ENCODE measurements at places on chromosomes 7 and 10. TPM values are rescaled to one million over a fixed set of nuclear protein-coding genes. Genes with fewer than 3 reads are reported as not detected.
A peak's percentile ranks its signal among the peaks of the same experiment; 100 is the strongest.

DNA sequence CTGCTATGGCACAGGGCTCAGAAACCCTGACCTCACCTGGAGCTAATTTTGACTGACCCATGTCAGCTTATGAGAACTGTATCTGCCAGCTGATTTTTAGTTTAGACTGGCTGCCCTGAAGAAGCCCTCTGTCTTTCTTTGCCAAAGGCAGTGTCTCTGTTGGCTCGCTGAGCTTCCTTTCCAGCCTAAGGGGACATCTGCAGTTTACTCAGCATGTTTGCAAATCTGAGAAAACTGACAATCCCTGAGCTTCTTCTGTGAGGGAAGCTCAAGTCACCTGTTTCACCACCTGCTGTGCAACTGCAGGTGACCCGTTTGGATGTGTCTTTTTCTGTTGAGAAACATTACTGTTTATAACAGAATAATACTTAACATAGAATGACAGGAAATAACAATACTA lies 46.0 kb downstream of the PRKAR2B start:
- no peak for DNase-seq

DNA sequence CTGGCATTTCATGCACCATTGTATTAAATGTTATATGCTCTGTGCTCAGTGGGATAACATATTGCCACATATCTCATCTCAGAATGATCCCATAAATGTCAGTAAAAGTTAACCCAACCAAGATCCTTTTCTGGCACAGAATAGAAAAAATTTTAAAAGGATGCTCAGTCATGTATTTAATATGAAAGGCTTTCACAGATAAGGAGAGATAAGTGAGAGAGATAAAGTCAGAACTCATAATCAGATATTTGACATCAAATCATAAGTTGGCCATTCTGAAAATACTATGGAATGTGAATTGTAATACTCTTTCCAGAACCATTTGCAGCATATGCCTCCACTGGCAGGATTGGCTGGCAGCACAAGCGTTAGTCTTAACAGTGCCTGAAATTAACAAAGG lies 38.5 kb downstream of the PLEKHA8 start:
- DNase-seq, result no peak

DNA sequence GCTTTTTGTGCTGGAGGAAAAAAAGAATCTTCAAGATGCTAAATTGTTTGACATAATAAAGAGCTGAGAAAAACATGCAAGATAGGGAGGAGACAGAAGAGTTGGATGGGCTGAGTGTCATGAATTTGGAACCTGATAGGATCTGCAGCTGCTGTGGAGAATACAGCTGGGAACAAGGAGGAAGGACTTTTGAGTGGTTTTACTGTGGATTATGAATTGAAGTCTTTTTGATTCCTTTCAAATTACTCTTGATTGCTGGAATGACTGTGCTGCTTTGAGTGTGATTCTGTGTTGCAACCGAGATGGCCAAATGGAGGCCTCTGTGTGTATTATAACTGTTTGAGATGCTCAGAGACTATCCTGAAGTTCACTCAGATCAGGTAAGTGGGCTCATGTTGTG lies 4.0 kb downstream of the EFCAB10 start:
- DNase-seq, result peak; percentile 73

GRCh38 chr10:126352453-126352852 lies 35.8 kb downstream of the ADAM12 start:
- DNase-seq, result no peak

The TRIM50 gene
- not detected for total RNA-seq

DNA sequence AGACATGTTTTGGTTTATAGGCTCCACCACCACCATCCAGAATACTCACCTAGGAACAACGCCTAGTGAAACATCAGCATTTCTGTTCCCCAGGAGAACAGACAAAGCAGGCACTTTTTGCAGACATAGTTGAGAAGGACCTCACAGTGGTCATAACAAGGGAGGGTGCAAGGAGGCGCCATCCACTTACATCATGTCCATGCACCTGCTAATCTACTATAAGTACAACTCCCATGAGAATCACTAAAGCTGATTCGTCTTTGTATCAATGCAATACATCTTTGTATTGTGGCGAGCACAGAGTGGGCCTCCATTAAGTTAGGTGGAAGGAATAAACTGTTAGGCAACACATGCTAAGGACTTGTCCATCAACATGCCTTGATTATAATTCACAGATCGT lies 207.1 kb downstream of the KCNMA1 start:
- no peak for DNase-seq

The KCND2 gene
- total RNA-seq, result 0.34 TPM

The AKR1C2 gene
- 10.0 TPM for total RNA-seq

DNA sequence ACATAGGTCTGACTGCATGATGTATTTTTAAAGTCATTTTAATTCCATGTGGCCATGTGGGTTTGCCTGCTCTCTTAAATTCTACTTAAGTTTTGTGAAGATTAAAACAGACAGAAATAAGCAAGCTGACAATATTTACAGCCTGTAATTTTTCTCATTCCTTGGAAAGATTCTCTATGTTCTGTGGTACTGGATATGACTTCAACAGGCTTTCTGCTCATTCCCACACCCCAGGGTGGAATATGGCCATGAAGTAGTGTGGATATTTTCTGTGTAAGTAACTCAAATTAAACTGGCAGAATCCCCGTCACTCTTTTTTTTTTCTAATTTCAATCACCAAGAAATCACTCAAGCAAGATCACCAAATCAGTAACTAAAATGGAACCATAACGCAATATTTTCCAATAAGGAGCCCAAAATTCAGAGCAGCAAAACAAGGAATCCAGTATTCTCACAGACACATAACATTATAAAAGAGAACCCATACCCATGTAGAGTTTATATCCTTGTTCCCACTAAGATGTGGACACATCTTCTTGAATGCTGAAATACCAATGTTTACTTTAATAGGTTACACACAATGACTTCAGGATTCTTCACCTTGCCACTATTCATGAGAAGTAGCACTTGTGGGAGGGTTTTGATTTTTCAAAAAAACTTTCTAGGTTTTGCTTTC lies 5.7 kb downstream of the HOXA5 start:
- DNase-seq, result no peak

- no peak for DNase-seq
Observed at GRCh38 chr7:98864731-98865453, 4.9 kb downstream of the TMEM130 start.

DNA sequence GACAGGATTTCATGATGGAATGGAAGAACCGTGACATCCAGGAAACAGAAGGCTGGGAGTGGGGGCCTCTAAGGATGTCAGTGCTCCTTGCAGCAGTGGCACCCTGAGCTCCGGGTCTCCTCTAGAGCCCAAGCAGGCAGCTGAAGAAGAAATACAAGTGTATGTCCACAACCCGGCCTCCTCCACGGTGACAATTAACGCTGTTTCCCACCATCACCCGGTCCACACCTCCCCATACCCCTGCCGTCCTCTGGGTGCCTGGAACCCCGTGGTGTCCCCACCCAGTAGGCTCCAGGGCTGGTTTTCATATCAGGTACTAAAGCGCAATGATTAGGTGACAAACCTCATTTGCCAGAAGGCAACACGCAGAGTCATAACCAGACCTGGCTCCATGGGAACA lies 30.3 kb downstream of the GRID1 start:
- no peak for DNase-seq

DNA sequence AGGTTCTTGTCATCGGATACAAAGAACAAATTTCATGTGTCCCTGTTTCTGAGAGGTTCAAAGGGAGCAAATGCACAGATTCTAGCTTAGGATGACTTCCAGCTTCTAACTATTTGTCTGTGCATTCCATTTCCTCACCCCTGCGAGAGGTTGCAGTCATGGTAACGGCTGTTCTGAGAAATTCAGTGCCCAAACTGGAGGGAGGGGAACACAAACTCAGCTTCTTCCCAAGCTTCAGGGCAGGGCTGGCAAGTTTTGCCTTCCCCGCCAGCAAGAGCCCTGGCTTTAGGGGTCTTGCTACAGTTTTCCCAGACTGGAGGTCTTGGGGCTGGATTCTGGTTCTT lies 11.1 kb downstream of the FAS start:
- DNase-seq, result no peak

- peak; percentile 76 for DNase-seq
Observed at GRCh38 chr7:3955751-3956696, 655.0 kb downstream of the SDK1 start.

The NDUFB2 gene
- 488 TPM for total RNA-seq

The STEAP1B gene
- total RNA-seq, result not detected

DNA sequence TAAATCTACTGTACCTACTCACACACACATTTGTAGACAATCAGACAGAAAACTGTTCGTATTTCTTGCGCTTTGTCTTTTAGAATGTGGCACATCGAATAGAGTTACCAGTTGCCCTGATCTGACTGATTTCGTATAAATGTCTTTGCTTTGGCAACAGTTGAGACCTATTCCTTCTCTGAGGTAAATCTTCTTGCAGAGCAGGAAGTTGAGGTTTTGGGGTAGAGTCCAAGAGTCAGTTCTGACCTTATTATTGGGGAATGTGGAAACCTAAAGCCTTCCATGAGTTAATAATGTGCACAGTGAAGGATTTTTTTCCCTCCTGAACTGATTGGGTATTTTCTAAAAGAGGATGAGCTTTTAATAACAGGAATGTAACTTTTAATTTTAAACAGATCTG lies 135.3 kb downstream of the KIAA1217 start:
- peak; percentile 91 for DNase-seq

GRCh38 chr10:78980815-78981214 lies 88.0 kb upstream of the ZMIZ1 start:
- no peak for DNase-seq

The NEUROD6 gene
- total RNA-seq, result not detected

DNA sequence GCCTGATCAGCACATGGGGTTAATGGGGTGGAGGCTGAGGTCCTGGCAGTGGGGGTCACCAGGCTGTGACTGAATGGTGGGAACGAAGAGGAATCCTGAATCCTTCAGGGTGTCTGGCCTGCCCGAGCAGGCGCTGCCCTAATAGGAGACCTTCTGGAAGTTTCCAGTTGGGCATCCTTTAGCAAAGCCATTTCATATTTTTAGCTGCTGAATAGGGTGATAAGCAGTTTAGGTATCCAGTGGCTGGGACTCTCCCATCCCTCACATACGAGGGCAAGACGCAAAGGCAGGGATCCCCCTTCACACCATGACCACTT lies 159.3 kb downstream of the SH3PXD2A start:
- no peak for DNase-seq

GRCh38 chr10:83990126-83990525 lies 149.2 kb upstream of the GHITM start:
- DNase-seq, result no peak

DNA sequence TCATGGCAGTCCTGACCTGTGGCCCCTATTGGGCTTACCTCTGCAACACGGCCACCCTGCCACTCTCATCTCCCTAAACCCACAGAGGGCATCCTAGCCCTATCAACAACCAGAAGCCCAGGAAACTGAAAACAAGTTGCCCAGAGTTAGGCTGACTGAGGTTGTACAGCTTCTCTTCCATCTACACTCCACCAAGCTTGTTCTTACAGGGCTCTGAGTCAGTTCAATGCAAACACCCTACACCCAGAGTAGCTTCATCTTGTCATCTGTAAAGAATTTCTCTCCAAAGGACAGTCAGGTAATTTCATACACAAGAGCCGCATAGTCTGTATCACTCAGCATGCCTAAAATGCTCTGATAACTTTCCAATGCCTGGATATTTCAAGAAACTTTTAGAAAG lies 175.4 kb downstream of the ARID5B start:
- peak; percentile 81 for DNase-seq

DNA sequence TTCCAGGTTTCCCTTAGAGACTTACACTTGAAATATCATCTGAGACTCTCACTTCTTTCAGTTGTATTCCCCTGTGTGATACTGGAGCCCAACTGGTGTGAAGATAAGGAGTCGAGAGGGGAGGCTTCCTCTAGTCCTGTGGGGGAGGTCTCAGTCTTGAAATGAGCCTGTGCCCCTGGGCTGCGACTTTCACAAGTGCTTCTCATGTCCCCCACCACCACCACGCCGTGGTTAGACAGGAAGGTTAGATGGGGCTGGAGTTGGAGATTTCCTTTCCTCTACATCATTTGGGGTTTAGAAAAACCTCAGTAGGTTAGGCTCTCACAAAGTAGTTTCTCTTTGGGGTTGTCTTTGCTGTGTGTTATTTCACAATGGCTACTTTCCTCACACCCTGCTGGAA lies 25.6 kb upstream of the MKX start:
- DNase-seq, result no peak

DNA sequence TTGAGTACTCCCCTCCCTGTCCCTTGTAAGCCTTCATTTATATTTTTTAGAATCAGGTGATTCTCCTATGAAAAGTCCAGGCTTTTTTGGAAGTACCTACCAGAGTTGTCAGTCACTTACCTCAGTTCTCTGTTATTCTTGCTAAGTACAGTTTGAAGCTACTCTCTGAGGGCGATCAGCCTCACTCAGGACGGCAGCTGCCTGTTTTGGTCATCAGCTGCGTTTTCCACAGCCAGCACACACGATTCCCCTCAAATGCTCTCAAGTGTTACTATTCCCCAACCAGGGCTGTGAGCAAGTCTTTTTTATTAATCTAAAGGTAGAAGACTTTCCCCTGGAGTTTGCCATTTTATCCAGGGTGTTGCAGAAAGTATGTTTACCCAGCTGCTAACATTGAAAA lies 328.6 kb downstream of the SUGCT start:
- peak; percentile 54 for DNase-seq

- DNase-seq, result no peak
Observed at GRCh38 chr10:55283031-55283430, 482.0 kb upstream of the PCDH15 start.

The PLCE1 gene
- 6.7 TPM for total RNA-seq

The CC2D2B gene
- 0.11 TPM for total RNA-seq

The VPS37D gene
- 6.9 TPM for total RNA-seq

- DNase-seq, result no peak
Observed at GRCh38 chr7:121410829-121411596, 14.9 kb upstream of the FAM3C start.

The OR13A1 gene
- total RNA-seq, result not detected

DNA sequence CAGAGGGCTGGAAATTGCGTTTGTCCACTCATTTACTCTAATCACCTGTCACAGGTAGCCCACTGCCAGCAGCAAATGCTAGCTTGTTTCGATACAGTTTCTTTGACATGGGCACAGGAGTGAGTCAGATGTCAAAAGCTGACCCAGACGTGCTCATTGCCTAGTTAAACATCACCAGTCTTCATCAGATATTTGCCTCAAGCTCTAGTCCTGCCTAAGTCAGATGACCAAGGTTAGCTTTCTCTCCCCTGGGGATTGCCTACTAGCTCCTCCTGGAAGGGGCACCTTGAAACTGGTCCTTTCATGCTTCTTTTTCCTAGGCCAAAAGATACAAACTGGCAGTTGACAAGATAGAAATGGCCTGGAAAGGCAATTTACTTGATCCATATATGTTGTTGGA lies 35.2 kb downstream of the GPAM start:
- DNase-seq, result no peak

The NRCAM gene
- total RNA-seq, result 6.0 TPM

DNA sequence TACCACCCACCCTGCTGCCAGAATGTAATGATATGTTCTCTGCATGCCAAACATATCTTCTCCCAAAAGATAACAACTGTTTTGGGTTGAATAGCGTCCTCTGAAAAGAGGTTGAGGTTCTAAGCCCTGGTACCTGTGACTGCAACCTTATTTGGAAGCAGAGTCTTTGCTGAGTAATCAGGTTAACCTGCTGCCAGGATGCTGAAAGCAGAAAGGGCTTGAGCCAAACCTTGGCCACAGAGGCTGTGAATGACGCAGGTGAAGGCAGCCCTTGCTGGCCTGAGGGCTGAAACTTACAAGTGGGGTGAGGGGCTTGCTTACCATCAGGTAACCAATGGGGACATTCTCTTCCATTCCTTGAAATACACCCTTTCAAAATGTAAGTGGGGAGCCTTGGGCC lies 151.8 kb upstream of the RHEB start:
- DNase-seq, result no peak

The KCNIP2 gene
- 0.17 TPM for total RNA-seq

Data from LHCN-M2 (cell line).